HFFc6 (cell line): ENCODE measurements at places on chromosomes 12 and 14. TPM values are rescaled to one million over a fixed set of nuclear protein-coding genes. Genes with fewer than 3 reads are reported as not detected.
A peak's percentile ranks its signal among the peaks of the same experiment; 100 is the strongest.

The ANKRD33 gene
- total RNA-seq, result not detected in 3 replicates

GRCh38 chr12:104605685-104606084 is 148.9 kb downstream of the CHST11 start:
- H3K4me3 ChIP-seq, result peak overlapping the region; percentile 33; the same call in 1 of the 2 replicates
- no peak for DNase-seq
- peaks cover 55% of the 10 kb centered on the region for H3K4me1 ChIP-seq
- no peaks in the 10 kb centered on the region for H3K36me3 ChIP-seq
- H3K27me3 ChIP-seq, result peaks cover 4% of the 10 kb centered on the region; the same call in 1 of the 2 replicates
- H3K27ac ChIP-seq, result peak overlapping the region; percentile 19; the same call in 1 of the 2 replicates

GRCh38 chr12:116859079-116859478 is 22.2 kb downstream of the HRK start:
- H3K4me1 ChIP-seq, result peaks cover 41% of the 10 kb centered on the region
- H3K36me3 ChIP-seq, result no peaks in the 10 kb centered on the region
- no peak overlapping the region for H3K27ac ChIP-seq
- no peak overlapping the region for H3K4me3 ChIP-seq
- H3K27me3 ChIP-seq, result peaks cover 28% of the 10 kb centered on the region
- no peak for DNase-seq

GRCh38 chr12:8561011-8561410 is 20.3 kb upstream of the CLEC4E start:
- no peak for DNase-seq
- no peaks in the 10 kb centered on the region for H3K4me1 ChIP-seq
- no peaks in the 10 kb centered on the region for H3K36me3 ChIP-seq
- H3K4me3 ChIP-seq, result no peak overlapping the region

- no peaks in the 10 kb centered on the region for H3K27me3 ChIP-seq
- no peaks in the 10 kb centered on the region for H3K4me1 ChIP-seq
- H3K36me3 ChIP-seq, result no peaks in the 10 kb centered on the region; the same call in 1 of the 2 replicates
- H3K27ac ChIP-seq, result no peak overlapping the region
Observed at GRCh38 chr12:34233618-34234017, 211.3 kb downstream of the ALG10 start.

DNA sequence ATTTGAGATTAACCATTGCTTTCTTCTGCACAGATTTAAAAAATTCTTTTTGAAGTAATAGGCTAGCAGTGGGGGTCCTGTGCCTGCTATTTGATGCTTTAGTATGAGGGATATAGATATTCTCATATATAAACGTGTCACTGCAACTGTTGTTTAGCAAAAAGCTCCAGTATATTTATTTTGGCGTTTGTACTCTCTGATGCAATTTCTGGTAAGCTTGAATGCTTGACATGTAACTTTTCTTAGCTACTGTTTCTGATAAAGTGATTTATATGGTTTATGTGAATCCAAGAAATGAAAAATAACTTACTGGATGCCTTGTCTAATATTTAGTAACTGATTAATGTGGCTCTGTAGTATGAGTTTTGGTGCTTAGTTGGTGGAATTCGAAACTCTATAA is 77.1 kb downstream of the TTLL5 start:
- no peak overlapping the region for H3K4me3 ChIP-seq
- no peaks in the 10 kb centered on the region for H3K27me3 ChIP-seq
- DNase-seq, result no peak
- H3K36me3 ChIP-seq, result peaks cover 5% of the 10 kb centered on the region; the same call in 1 of the 2 replicates
